ENCODE measurements at places on chromosomes 12 and 14.
A peak's percentile ranks its signal among the peaks of the same experiment; 100 is the strongest.

GRCh38 chr14:33836203-33836899, 114.5 kb downstream of the EGLN3 start:
- DNase-seq = no peak

- DNase-seq = peak; percentile 21
Measured at GRCh38 chr12:127108360-127109215, 1158.4 kb upstream of the TMEM132C start.

DNA sequence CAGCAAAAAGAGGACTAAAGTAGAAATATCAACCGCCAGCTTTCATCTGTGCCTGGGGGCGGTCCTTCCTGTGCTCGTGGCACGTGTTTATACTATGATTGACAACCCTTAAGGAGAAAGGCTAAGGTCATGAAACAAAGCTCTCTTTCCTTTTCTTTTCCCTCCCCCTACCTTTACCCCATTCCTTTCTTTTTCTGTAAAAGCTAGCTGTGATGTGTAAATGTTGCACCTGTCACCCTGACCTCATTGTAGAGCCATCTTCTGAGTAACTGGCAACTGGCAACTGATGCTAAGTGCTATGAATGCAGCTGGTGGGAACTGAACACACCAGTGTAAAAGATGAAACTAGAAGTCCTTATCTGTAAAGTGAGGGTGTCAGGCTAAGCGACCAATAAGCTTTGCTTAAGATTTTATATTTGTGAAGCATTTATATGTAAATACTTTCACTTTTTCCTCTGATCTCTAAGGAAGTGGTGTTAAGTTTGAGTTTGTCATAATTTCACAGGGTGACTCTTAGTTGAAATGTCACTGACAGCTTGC, 102.8 kb upstream of the BCAT1 start:
- peak; percentile 31 for DNase-seq

DNA sequence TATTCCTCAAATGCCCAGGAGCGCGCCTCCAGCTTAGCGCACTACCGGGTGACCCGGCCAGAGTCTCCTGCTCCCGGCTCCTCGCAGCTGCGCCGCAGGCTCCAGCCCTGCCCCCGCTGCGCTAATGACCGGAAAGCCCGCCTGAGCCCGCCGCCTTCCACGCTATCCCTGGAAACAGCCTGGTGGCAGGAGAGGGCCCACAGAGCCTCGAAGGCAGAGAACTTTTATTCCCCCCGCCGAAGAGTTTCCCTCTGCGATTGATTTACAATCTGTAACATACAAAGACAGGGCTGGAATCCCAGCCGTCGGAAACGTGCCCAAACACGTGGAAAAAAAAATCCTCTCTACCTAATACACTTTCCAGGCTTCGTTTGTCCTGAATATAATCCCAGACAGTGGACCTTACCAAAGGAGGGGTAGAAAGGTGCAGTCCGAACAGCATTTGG, 1.5 kb downstream of the COL2A1 start:
- DNase-seq = no peak

GRCh38 chr12:45914090-45914489, 76.3 kb downstream of the SCAF11 start:
- no peak for DNase-seq

DNA sequence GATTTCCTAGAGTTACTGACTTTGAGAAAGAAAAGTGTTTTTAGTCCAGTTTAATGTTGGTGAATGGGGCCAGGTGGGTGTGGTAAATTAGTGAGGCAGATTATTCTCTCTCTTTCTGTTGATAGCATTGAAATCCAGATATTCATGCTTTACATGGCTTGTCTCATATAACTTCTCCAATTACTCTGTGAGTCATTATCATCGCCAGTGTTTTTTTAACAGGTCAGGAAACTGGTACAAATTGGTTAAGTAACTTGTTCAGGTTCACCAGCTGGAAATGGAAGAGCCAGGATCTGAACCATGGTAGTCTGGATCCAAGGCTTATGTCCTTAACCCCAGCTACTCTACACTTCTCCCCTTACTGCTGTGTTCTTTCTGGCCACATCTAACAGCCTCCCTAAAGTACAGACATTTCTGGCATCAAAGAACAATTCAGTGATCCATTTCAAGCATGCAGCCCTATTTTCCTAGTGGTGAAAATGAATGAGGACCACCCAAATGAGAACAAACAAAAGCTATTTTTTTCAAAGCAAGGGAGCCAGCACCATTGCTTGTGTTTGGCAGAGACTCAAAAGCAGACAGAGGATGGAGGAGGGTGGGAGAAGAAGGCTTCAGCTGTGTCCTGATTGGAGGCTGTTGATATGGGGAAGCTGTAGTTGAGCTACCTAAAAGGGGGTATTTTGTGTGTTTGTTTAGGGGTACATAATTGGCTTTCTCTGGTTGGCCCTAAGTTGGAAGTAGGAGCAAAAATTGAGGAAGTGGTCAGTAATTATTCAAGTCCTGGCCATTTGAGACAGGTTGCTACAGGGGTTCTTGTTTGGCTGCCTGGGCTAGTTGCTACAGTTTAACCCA, 1.7 kb downstream of the IRAK3 start:
- no peak for DNase-seq

DNA sequence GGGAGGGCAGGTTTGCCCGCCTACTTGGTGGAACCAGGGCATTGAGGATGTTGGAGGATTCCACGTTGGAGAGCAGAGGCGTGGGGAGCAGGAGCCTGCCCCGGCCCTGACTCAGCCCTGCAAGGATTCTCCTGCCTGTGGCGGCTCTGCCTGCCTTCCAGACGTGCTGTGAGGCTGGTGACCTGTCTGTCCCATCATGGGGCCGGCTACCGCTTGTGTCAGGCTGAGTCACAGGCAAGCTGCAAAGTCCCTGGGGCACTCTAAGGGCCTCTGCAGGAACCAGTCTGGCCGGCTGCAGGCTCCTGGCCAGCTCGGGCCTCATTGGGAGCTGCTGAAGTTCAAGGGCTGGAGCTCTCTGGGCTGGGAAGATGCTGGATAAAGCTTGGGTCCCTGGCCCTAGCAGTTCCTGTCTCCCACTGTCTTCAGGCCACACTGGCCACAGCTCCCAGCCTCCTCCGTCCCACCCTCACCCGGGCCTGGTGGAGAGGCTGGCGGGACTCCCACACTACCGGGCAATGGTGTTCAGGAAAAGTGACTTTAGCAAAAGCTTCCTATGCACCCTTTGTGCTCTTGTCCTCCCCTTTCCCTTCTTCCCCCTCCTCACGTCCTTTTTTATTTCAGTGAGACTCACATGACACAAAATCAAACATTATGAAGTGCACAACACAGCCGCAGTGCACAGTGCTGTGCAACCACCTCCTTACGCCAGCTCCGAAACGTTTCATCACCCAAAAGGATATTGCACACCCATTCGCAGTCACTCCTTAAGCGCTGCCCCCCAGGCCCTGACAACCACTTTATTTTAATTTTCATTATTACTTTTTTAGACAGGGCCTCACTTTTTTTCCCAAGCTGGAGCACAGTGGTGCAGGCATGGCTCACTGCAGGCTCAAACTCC, 22.0 kb upstream of the ULK1 start:
- no peak for DNase-seq

- no peak for DNase-seq
Measured at GRCh38 chr14:60553808-60554207, 44.9 kb downstream of the SIX6 start.

- no peak for DNase-seq
Measured at GRCh38 chr12:119809023-119809422, 68.1 kb downstream of the CIT start.

DNA sequence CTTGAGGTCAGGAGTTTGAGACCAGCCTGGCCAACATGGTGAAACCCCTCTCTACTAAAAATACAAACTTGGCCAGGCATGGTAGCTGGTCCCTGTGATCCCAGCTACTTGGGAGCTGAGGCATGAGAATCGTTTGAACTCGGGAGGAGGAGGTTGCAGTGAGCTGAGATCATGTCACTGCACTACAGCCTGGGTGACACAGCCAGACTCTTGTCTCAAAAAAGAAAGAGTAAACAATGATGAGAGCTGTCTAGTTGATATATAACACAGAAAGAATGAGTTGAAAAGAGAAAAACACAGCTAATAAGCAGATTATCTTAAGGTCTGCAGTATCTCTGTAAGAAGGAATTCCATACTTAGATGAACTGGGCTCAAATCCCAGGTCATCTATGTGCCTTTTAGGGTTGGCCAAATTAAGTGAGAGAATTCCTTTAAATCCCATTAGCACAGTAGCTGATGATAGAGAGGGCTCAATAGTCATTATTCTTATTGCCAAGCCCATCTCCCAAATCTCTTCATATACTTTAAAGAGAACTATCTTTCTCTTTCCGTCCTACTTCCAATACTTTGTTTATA, 31.1 kb upstream of the STRAP start:
- DNase-seq = no peak

DNA sequence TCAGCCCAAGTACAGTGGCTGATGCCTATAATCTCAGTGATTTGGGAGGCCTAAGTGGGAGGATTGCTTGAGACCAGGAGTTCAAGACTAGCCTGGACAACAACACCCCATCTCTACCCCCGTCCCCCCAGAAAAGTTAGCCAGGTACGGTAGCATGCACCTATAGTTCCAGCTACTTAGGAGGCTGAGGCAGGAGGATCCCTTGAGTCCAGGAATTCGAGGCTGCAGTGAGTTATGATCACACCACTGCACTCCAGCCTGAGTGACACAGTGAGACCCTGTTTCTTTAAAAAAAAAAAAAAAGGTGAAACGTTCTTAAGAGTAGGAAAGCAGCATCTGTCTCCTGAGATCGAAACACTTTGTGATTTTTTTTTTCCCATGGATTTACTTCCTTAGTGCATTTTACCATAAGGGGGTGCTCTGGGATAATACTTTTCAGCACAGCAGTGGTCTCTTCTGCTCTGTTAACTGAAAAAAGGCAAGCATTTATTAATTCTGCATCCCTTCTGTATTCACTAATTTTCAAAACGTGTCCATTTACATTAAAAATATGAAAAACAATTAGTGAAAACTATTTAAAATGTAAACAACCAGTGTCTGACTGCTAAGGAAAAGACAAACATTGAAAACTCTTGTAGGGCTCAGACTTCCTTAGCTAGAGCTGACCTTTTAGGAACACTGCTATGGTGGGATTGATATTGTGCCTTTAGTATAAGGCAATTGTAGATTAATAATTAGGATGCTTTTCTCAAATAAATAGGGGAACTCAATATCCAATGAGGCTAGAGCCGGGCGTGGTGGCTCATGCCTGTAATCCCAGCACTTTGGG, 31.2 kb upstream of the USP44 start:
- DNase-seq = no peak

- DNase-seq = no peak
Measured at GRCh38 chr14:43356979-43357545, 1150.0 kb downstream of the FSCB start.
